Posterior cingulate gyrus (tissue), 11 donors: ENCODE measurements at places on chromosomes 5 and 9.

DNA sequence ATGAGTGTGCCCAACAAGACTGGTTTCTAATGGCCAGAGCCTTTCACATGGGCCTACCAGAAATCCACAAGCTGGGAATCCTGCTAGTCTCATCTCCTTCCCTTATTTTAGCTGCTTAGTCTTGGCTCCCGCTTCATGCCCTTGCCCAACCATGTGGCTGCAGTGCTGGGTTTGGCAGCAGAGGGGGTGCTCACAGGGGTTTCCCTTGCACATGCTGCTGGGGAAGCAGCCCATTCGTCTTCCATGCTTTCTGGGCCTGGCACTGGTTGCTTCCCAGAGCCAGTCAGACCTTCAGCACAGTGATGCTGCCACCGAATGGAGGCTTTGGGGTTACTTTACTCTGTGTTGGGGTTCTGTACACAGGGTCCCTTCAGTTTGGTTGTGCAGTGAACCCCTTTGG lies 26.3 kb downstream of the SLC46A2 start:
- DNase-seq = no peak

GRCh38 chr5:111320953-111321352 lies 96.8 kb downstream of the CAMK4 start:
- no peak for DNase-seq

- DNase-seq = no peak
Measured at GRCh38 chr5:14914623-14915260, 43.2 kb upstream of the ANKH start.

GRCh38 chr5:67875601-67876000 lies 340.0 kb upstream of the PIK3R1 start:
- DNase-seq = no peak

DNA sequence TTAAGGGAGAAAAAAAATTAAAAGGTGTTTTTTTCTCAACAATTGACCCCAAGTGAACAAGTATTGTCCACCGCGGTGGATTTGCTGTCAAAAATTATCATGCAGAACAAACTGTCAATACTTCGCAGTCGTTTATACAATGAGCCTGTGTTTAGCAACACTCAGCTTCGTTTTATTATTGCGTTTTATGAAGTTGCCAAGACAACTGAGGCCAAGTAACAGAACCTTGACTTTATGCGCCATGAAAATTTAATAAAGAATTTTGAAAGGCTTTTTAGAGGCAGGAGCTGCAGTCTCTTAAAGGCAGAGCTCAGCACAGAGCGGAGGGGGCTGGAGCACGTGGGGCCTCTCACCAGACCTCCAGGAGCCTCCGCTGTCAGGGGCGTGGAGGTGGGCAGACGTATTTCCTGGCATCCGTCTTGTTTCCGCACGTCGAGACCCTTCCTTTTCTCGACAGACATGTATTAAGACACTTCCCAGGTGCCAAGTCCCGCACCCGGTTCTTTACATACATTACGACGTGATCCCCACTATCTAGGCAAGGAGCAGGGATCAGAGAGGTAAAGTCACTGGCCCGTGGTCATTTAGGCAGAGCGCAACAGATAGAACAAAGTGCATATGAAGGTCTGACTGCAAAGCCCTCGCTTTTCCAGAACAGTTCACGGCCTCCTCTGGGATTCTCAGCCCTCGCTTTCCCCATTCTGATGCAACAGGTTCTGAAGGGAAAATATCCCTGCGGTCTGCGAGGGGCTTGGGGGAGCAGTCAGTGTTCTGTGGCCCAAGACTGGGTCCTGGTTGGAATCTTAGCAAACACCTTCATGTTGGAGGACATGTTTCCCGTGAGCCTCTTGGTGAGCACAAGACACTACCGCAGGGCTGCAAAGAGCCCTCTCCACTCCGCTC lies 164.4 kb downstream of the DAB2IP start:
- no peak for DNase-seq
